Upper lobe of left lung (tissue), 6 donors: ENCODE measurements at places on chromosomes 5 and 9. TPM values are rescaled to one million over a fixed set of nuclear protein-coding genes. Genes with fewer than 3 reads are reported as not detected.
A peak's percentile ranks its signal among the peaks of the same experiment; 100 is the strongest.

- peak overlapping the region; percentile 1 for H3K27ac ChIP-seq
- no peak overlapping the region for H3K4me3 ChIP-seq
- DNase-seq, result peak; percentile 51
- H3K27me3 ChIP-seq, result no peaks in the 10 kb centered on the region
- peaks cover 17% of the 10 kb centered on the region for H3K4me1 ChIP-seq
- H3K36me3 ChIP-seq, result no peaks in the 10 kb centered on the region
Observed at GRCh38 chr9:109251080-109251775, 69.6 kb downstream of the EPB41L4B start.

DNA sequence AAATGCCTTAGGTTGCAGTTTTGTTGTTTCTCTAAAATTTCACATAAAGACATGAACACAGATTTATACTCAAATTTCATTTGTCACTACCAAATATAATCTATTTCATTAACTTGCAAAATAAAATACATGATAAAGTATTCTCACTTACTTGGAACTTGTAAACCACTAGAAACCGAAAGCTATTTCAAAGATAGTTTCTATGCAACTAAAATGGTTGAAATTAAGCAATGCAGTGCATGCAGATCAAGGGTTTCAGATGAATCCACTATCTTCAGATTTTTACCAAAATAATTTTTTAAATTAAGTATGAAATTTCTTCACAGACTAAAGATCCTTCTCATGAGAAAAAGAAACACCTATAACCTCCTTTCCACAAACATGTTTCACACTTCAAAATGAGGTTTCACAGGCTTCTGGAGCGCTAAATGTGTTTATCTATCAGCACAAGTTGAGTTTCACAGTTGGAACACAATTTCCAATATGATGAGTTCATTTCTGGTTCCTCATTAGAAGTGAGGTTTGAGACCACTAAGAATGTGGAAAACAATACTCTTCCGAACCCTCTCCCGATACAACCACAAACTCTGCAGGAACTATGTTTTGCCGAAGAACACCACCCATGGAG is 63.9 kb downstream of the EPB41L4A start:
- H3K27ac ChIP-seq, result no peak overlapping the region
- H3K4me1 ChIP-seq, result no peaks in the 10 kb centered on the region
- no peaks in the 10 kb centered on the region for H3K36me3 ChIP-seq
- no peak for DNase-seq

- H3K27me3 ChIP-seq, result no peaks in the 10 kb centered on the region
- no peak overlapping the region for H3K27ac ChIP-seq
- H3K36me3 ChIP-seq, result no peaks in the 10 kb centered on the region
Observed at GRCh38 chr5:8418049-8418426, 549.1 kb downstream of the MTRR start.

SPATA31C1 gene
- total RNA-seq, result not detected

PCDHB2 gene
- total RNA-seq, result 2.9 TPM
